Renal pelvis (tissue), 12 donors: ENCODE measurements at places on chromosomes 13 and 19. TPM values are rescaled to one million over a fixed set of nuclear protein-coding genes. Genes with fewer than 3 reads are reported as not detected.

DNA sequence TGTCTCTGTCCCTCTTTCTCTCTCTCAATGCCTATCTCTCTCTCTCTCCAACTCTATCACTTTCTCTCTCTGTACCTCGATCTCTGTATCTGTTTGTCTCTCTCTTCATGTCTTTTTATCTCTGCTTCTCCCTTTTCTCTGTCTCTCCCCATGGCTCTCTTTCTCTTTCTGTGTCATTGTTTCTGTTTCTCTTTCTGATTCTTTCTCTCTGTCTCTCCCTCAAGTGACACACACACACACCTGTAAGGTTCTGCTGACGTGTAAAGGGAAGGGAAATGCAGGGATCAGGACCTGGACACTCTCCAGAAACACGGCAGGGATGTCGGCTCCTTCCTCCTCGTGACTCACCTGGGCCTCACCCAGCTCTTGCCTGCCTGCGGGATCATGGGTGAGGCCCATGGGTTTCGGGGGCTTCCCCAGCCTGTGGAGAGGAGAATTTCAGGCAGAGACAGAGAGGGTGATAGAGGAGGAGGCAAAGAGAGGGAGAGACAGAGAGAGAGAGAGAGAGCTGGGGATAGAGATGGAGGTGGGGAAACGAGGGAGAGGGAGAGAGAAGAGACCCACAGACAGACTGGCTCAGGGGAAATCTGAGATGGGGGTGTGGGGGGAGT, 5.4 kb upstream of the PLAUR start:
- DNase-seq, result no peak

- DNase-seq, result no peak
Measured at GRCh38 chr13:77406644-77407440, 79.9 kb upstream of the MYCBP2 start.

- no peak for DNase-seq
Measured at GRCh38 chr13:40517486-40518480, 148.7 kb downstream of the FOXO1 start.

DNA sequence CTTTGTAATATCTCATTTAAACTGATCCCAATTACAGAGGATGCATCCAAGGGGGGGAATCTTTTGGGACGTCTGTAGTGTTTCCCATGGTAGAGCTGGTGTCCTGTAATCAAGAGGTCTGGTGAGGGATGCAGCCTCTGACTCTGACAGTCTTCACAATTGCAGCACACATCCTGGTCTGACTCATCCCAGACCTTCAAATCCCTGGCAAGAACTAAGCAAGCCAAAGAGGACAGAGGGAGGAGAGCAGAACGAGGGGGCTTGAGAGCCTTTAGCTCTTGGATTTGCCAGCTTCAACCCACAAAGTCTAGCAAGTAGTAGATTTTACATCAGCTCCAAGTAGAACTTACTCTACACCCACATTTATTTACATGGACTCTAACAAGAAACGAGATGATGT, 17.3 kb upstream of the FCGBP start:
- no peak for DNase-seq

- DNase-seq, result no peak
Measured at GRCh38 chr19:41219924-41220567, 1.0 kb downstream of the AXL start.

DNA sequence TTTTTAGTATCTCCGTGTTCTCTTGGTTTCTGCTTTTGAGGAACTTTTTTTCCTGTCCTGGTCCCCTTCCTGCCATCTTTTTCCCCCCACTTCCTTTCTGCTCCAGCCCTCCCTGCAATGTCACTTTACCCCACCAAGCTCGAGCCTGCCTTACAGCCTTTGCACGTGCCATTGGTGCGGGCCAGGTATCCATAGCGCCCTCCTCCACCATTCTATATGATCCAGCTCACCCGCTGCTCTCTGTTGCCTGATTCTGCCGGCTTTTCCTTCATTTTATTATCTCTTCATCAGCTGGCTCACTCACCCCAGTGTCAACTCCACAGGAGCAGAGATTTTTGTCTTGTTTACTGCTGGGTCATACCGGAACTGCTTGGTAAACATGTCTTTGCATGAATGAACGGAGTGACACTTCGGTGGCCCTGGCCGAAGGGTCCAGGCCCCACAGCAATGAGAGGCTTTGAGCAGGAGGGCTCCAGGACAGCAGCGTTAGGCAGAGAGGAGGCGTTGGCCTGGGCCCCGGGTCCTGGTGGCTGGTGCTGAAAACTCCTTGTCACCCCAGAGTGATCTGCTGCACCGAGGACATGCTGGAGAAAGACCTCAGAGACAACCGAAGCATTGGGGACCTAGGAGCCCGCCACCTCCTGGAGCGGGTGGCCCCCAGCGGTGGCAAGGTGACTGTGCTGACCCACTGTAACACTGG, 1.2 kb downstream of the MRI1 start:
- DNase-seq, result no peak

DNA sequence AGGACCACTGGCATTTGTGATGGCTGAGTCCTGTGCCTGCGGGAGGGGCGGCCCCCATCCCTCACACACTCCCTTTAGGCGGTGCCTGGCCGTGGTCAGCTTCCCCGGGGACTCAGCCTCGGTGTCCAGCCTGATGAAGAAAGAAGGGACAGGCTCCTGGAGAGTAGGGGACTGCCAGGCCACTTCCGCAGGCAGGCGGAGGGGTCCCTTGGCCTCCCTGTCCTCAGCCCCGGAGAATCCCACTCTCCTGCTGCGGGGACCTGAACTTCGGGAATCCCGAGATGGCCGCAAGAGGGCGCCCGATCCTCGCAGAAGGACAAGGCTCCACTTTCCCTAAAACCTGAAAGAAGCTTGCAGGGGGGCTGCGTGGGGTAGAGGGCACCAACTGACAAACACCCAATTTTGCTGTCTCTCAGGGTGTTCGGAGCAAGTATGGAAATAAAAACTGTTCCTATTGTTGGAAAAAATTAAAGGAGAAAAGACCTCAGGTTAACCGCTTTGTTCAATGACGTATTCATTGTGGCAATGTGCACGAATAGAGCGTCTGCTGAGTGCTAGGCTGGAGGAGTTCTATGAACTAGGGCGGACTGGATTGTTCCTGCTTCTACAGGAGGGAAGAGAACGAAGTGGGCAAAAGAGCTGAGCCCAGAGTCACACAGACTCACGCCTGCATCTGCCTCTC, 297.3 kb downstream of the ZNF536 start:
- peak; percentile 57 for DNase-seq

DNA sequence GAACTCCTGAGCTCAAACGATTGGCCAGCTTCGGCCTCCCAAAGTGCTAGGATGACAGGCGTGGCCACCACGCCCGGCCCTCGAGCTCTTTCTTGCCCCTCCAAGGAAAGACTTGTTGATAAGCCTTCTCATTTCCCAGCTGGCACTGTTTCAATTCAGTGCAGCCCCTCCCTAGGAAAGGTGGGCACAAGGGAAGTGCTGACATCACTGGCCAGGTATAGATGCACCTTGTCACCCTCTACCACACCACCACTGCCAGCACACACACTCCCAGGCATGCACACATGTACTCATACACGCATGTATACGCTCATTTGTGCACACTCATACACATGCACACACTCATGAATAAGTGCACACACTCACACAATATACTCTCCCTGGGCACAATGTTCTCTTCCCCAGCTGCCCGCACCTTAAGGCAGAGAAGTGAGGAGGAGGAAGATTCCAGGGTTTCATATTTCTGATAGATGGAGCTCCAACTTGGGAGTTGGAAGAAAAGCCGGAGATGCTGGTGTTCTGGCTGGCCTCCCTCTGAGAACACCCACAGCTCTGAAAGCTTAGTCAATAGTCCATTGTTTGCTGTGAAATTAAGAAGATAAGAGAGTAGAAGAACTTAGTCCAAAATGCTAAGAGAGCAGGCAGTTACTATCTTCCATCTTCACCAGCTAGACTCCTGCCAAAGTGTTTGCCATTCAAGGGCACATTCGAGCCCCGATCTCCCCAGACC, 196.7 kb downstream of the FOXO1 start:
- no peak for DNase-seq

DNA sequence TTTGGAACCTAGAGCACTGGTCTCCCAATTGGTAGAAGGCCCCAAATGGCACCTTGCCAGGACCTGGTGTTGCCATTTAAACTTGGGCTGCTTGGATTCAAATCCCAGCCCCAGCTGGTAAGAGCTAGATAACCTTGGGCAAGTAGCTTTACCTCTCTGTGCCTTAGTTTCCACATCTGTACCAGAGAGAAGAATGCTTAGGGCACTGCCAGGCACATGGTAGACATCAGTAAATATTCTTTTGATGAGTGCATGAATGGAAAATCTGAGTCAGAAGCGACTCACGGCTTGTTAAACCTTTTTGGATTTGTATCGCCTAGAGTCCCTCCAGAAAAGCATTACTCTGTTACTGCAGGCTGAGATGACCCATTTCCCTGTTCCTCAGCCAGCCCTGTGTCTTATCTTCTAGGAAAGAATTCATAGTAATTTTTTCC, 90.9 kb downstream of the SIPA1L3 start:
- no peak for DNase-seq

DNA sequence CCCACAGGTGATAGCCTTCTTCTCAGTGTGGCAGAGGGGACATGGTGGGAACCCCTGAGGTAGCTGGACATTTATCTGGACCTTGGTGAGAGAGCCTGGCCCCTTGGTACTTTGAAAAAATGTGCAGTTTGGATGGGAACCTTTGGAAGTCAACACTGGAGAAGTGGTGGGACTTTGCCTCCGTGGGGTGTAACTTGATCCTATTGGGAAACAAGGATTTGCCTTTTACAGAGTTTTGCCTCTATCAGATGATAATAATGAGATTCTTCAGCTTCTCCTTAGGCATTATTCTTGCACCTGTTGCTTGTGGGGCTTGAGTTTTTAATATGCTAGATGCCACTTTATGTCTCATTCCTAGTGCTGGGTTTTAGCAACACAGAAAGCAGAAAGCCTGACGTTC, 99.0 kb downstream of the ERCC5 start:
- no peak for DNase-seq

DNA sequence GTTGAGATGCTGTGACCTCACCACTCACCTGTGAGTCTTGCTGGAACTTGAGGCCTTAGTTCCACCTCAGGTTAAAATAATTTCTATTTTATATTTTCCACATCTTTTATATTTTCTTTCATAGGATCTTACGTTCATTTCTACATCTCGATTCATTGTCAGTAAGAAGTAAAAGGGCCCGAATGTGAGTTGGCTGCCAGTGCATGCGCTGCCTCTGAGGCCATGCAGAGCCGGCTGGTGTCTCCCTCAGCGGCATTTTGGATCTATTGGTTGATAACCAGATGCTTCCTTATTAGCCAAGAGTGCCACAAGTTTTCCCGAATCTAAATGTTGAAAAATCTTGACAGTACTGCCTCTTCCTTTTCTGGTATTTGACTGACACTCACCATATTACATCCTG, 347.3 kb downstream of the TEX29 start:
- DNase-seq, result no peak

- no peak for DNase-seq
Measured at GRCh38 chr13:95920485-95920884, 132.7 kb downstream of the UGGT2 start.

- no peak for DNase-seq
Measured at GRCh38 chr13:76685938-76686337, 200.3 kb downstream of the KCTD12 start.

GRCh38 chr13:99938635-99939034, 32.9 kb downstream of the ZIC5 start:
- no peak for DNase-seq

The PSG1 gene
- polyA plus RNA-seq, result not detected

The COMP gene
- 0.56 TPM for polyA plus RNA-seq

The FAM32A gene
- polyA plus RNA-seq, result 135 TPM

The SERPINE3 gene
- polyA plus RNA-seq, result 0.79 TPM

The PRR22 gene
- 6.5 TPM for polyA plus RNA-seq

The OR1I1 gene
- 0.03 TPM for polyA plus RNA-seq

The TMEM221 gene
- polyA plus RNA-seq, result 3.1 TPM
